ENCODE measurements at places on chromosomes 2 and 18.

GRCh38 chr2:217166241-217166850 is 306.5 kb upstream of the TNP1 start:
- no peak for DNase-seq

- DNase-seq: no peak
Measured at GRCh38 chr2:234705108-234705507, 208.2 kb upstream of the ARL4C start.

GRCh38 chr18:28398471-28398870 is 221.5 kb upstream of the CDH2 start:
- no peak for DNase-seq

DNA sequence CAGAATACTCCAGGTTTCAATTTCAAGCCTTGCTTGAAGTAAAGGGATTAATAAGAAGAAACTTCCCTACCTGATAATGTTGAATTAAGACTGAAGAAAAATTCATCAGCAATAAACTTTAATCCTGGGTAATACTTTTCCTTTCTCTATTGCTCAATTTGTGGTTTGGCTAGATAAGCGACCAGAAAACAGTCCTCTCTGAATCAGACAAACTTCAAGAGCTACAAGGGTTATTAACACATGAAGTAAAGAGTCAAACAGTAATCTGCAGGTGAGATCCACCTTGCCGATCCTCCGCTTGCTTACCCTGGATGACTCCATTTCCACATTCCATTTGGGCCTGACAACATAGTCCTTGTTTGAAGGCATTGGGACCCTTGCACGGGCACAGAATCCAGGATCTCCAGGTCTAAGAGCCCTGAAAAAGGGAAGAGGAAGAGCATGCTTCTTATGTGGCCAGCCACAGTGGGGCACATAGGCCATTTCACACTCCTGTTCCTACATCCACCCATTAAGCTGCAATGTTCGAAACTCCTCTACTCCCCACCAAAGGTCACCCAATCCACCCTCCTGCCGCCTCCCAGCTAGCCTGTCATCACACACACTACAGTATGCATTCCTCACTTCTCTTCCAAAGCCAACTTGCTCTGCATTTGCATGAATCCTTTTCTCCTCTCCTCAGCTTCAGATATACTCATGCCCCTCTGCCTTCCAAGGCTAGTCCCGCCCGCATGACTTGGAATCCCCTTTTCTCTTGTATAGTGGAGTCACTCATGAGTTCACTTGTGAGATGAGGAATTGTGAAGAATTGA is 39.8 kb downstream of the IWS1 start:
- no peak for DNase-seq

- DNase-seq: no peak
Measured at GRCh38 chr2:239024226-239024625, 176.3 kb downstream of the TWIST2 start.

DNA sequence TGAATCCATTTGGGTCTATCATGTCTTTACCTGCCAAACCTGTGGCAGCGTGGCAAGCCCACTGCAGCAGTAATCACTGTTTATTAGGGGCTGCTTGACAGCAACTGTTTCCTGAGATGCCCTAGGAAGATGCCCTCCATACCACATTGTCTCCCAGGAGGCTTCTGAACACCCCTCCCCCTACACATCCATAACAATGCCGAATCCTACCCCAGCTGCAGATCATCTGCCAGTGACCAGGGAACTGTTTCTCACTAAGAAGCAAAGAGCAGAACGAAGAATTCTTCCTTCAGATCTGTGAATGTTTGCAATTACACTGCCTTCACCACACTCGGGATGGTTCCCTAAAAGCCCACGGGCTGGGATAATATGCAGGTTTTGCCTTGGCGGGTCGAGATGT is 127.8 kb downstream of the VIT start:
- no peak for DNase-seq

GRCh38 chr18:21949326-21950015 is 208.9 kb downstream of the MIB1 start:
- DNase-seq: no peak

DNA sequence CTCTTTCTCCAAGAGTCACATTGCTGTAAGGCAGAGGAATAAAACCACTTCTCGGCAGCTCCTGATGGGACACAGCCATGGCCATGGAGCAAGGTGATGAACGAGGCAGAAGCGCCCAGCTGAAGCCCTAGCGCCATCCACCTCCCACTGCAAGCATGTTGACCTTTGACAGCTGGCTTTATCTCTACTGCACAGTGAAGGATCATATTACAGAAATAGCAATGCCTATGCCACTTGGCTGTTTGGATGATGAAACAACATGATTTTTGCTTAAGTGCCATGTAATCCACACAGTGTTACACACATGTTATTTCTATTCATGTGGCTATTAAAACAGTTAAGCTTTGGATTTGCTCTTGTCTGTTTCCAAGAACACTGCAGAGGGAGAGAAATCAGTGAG is 167.7 kb downstream of the VAPA start:
- DNase-seq: no peak

DNA sequence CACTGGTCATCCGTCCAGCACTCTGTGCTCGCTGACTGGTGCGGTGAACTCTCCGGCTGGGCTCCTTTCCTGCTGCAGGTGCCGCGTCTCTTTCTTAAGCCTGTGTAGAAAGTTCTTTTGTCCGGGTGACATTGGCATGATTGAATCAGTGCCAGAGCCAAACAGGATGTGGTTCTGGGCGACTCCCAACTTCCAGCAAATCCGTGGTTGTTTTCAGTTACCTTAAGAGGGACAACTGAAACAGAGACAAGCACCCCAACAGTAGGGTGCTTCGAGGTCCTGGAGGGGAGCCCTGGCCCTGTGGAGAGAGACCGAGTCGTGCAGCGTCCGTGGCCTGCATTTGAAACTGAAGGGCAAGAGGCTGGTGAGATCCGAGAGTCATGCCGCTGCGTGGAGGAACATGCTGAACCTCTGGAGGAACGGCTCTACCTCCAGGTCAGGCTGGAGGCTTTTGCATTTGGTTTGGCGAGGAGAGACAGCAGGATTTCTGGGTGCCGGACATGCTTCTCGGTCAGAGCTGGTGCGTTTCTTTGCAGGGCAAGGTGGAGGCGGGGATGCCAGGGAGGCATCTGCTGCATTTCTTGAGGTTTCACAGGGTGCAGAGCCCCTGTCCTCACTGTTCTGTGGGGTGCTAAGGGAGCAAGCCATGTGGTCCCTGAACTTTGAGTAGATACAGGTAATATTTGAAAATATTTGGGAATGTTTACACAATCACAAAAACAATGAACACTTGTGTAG is 26.8 kb downstream of the SH3BP4 start:
- no peak for DNase-seq

DNA sequence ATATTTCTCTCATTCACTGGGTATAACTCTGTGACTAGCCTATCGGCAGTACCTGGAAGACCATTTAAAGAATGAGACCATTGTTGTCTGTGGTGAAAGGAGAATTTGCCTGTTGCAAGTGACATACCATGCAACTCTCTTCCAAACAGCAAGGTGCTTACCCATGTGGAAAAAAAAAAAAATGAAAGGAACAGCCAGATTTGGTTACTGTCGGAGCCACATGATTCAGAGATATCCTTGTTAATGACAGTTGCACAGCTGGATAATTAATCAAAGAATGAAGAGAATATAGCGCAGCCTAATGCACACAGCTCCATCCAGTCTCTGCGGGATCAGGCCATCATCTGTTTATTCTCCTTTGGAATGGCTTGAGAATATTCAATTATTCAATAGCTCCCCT is 141.8 kb downstream of the HRH4 start:
- no peak for DNase-seq

DNA sequence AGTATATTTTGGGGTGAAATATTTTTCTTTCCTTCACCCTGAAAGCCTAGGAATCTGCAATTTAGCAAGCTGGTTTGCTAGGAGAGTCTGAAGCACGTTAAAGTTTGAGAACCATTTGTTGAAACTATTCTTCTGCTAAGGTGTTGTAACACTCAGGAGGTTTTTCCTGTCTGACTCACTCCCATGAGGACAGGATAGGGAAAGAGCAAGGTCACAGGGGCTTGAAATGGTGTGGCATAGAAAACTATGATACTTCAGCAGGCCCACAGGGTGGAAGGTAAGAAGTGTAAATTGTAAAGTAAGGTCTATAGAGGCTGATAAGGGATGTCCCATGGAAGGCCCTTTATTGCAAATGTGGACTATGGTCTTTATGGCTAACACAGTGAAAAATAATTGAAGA is 177.7 kb upstream of the ZC3H15 start:
- no peak for DNase-seq

GRCh38 chr2:146621656-146622055 is 1223.2 kb upstream of the ACVR2A start:
- no peak for DNase-seq

DNA sequence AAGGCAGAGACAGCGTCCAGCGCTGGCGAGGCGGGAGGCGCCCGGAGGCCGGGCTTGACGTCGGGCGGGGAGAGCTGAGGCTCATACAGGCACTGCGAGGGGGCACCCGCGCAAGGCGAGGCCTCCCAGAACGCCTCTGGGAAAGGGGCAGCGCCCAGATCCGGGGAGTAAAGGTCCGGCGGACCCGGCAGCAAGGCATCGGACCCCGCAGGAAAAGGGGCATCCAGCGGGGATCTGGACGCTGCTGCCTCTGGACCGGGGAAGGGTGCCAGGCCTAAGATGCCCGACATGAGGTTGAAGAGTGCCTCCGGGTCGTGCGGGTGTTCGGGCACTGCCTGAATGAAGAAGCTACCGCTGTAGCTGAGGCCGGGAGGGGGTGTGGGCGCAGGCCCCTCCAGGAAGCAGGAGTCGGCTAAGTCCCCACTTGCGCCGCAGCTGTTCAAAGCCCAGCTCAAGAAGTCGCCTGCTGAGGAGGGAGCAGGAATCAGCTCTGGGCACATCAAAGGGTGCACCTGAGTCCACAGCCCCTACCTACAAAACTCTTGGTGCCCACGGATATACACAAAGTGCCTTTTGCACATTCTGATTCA is 937 bp downstream of the EGR4 start:
- DNase-seq: no peak

- no peak for DNase-seq
Measured at GRCh38 chr2:232563580-232563979, 13.1 kb downstream of the EIF4E2 start.

DNA sequence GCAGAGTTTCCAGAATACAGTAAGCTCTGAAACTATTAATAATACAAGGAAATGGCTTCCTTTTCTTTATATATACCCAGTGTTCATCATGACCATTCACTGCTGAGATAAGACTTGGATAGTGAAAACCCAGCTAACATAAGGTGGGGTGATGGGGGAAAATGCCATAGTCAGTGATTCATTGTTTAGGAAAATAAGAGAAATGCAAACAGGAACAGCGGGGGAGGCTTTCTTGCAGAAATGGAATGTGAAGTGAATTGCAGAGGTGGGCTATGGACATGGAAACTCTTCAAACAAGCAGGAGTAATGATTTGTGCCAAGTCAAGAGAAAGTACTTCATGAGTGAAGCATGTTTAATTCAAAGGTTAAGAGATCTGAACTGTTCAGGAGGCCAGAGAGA is 519.4 kb downstream of the TDRD15 start:
- DNase-seq: no peak

DNA sequence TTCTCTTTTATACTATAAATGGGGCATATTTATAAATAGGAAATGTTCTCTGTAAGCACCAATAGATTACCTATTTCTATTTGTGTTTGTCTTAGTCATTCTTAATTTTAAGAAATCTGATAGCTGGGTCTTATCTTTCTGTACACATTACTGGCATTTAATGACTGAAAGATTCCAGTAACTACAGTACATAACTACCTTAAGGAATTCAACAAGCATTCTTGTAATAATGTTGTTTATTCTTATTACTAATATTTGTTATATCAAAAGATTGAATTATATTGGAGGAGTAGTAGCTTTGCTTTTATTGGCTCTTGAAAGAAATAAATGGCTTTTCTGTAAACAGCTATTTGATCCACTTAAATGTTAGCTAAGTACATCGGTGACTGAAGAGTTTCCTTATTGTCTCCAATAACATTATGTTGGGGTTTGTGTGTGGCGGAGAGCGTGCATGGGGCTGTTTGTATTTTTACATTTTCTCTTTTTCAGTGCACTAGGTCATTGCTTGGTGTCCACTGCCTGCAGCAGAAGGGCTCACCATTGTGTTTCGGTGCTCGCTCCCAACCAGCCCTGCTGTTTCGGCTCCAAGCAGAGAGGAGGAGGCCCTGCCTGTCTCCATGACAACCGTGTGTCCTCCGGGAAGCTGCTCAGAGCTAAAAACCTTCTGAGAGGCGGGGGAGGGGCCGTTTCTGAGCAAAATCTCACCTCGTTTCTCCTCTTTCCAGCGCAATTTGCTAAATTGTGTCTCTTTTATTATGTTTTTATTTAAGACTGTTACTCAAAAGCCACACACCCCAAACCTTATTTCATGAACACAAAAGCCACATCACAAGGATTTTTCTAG is 112.5 kb upstream of the SLC38A11 start:
- DNase-seq: no peak

DNA sequence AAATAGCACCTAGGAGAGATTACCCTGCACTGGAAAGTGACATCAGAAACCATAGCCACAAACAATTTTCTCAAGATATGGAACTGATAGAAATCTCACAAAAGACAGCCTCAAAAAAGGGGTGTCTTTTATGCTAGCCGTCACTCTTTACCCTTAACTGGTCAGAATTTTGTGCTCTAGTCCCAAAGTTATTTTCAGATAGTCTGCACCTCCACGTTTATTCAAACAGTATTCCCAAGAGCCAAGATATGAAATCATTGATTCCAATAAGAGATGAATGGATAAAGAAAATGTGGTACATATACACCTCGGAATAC is 23.5 kb upstream of the PMAIP1 start:
- DNase-seq: no peak

- DNase-seq: no peak
Measured at GRCh38 chr18:43382641-43383403, 105.5 kb upstream of the SYT4 start.

- no peak for DNase-seq
Measured at GRCh38 chr18:28372186-28372585, 195.3 kb upstream of the CDH2 start.

- no peak for DNase-seq
Measured at GRCh38 chr2:5140347-5140746, 551.8 kb upstream of the SOX11 start.

DNA sequence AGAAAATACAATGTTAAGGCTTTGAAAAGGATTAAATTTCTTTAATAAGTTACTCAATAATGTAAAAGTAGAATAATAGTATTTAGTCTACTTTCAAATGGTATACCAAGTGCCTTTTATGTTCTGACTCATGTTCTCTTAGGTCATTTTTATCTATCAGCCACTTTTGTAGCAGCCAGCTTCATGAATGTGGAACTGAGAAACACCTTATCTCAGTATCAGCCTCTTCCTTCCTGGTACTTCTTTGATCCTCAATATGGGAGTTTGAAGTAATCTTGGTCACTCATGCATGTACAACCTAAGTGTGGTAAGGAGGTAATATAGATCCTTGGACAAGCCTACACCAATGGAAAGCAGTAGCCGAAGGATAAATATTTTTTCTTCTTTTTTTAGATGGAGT is 180.4 kb upstream of the NRXN1 start:
- DNase-seq: no peak

Measured in stimulated activated CD4-positive, alpha-beta T cell treated with anti-CD3 and anti-CD28 coated beads, Interleukin-1b, Interleukin-23, amount 100 ng/mL, for 4 hours (primary cell).